Testis (tissue), 5 donors: ENCODE measurements at places on chromosomes 16 and 17.

GRCh38 chr16:55821210-55821609 is 11.7 kb downstream of the CES1 start:
- DNase-seq = no peak

DNA sequence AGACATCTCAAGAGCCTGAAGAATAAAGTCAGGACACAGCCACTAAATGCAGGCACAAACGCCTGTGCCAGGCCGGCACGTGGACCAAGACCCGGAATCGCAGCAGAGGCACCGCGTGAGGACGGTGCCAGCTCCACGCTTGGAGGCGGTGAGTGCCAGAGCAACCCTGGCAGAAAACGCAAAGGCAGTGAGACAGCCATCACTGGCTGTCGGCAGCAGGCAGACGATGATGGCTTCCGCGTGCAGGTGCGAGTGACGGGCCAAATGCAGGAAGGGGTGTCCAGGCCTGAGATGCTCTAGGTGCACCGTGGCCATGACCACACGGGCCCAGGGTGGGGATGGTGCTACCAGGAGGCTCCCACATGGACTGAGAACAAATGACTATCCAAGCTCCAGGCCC is 78.8 kb downstream of the LMF1 start:
- no peak for DNase-seq

GRCh38 chr17:5587438-5588032 is 3.2 kb upstream of the NLRP1 start:
- peak; percentile 65 for DNase-seq

GRCh38 chr17:67487506-67487905 is 110.4 kb downstream of the PITPNC1 start:
- no peak for DNase-seq

DNA sequence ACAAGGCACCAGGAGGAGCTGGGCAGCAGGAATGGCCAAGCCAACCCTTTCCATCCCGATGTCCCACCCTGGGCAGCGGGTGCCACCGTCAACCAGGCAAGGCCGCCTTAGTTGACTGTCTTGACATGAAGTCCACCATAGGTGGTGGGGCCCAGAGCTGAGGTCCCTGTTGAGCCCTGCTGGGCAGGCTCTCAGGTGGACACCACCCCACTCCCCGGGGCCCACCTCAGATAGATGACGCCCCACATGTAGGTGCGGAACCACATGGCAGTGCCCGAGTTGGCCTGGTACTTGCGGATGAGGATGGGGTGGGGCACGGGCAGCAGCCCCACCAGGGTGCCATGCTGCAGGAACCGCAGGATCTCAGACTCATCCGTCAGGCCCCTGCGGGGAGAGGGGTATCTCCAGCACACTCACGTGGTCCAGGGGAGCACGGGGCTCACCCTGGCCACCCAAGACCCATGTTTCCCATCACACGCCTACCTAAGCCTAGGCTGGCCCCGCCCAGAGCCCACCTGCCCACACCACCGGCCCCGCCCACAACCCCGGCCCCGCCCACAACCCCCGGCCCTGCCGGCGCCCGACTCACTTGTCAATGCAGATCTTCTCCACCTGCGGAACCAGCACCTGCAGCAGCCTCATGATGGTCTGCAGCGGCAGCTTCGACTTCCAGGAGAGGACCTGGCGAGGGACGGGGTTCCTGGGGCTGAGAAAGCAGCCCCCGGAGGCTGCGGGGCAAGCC is 16.2 kb downstream of the OTOP3 start:
- DNase-seq = no peak

GRCh38 chr17:68290955-68291835 is at the start of the genes ARSG and SLC16A6:
Gene ARSG (plus strand): TSS chr17:68291495. CDS start chr17:68307494, 15,999 bp downstream.
Gene SLC16A6 (minus strand): TSS chr17:68291127. CDS start chr17:68278320, 12,807 bp downstream.
- DNase-seq = peak; percentile 81

DNA sequence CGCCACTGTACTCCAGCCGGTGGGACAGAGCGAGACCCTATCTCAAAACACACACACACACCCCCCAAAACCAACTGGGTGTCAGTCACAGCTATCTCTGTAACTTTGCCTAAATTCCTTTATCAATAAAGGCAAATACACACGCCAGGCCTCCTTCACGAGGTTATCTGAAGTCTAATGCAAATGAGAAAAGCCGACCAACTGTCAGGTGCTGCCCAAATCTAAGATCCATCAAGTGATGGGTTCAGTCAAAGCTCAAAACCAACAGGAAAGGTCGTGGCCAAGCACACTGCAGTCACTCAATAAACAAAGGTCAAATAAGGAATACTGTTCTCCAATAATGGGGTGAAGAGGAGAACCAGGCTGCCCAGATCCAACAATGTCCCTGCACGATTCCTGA is 1.1 kb downstream of the ANKFY1 start:
- DNase-seq = no peak

DNA sequence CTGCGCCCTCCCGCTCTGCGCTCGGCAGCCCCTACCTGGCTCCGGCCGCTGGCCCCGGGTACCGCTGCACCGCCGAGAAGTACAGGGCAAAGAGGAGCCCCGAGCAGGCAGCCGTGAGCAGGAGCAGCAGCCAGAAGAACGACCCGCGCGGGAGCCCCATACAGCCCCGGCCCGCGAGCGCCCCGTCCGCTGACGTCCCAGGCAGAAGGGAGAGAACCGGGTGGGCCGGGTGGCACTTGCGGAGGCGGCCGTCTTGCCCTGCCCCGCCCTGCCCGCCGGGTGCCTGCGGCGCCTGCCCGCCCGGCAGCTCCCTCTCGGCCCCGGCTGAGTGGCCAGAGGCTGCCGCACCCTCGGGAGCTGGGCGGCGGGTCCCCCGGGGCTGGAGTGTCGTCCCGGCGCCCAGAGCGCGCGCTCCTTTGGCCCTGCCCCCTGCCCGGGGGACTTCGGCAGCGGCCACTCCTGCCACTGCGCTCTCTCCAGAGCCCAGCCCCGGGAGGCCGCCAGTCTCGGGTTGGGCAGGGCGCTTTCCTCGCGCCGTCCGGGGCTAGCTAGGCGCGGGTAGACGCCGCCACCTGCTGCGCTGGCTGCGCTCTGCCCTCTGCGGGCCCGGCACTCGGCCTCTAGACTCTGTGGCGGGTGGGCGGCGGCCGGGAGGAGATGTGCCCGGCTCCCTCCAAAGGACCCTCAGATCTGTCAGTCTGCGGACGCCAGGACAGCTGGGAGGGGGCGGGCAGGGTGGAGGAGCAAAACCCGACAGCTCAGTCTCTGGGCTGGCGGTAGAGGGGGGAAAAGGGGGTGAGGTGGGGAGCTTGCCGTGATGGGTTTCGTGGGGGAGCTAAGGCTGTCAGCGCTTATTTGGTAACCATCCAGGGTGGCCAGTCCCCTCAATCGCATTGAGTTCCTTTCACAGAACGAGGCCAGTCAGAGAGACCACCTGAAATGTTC is at the start of gene ST6GALNAC2:
Gene ST6GALNAC2 (minus strand): TSS at position 212 of the 945 bp plus-strand sequence. CDS start 52 bp downstream, at position 160.
- peak; percentile 69 for DNase-seq

- no peak for DNase-seq
Measured at GRCh38 chr17:66349521-66350254, 47.3 kb downstream of the PRKCA start.

- DNase-seq = no peak
Measured at GRCh38 chr17:8018436-8018835, 16.0 kb downstream of the GUCY2D start.

DNA sequence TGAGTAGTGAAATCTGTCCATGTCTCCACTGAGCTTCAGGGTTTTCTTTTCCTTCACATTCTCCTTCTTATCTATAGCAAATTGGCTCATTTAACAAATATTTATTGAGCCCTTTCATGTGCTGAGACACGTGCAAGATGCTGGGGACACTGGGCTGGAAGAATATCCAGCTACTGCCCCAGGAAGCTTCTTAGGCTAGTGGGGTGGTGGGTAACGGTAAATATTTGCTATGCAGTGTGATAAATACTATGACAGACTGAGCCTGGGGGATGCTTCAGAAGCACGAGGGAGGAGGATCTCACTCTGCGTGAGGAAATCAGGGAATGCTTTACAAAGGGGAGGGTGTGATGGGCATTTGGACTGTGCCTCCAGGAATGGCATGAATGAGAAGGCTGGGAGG is 524.1 kb downstream of the GRIN2A start:
- DNase-seq = no peak

DNA sequence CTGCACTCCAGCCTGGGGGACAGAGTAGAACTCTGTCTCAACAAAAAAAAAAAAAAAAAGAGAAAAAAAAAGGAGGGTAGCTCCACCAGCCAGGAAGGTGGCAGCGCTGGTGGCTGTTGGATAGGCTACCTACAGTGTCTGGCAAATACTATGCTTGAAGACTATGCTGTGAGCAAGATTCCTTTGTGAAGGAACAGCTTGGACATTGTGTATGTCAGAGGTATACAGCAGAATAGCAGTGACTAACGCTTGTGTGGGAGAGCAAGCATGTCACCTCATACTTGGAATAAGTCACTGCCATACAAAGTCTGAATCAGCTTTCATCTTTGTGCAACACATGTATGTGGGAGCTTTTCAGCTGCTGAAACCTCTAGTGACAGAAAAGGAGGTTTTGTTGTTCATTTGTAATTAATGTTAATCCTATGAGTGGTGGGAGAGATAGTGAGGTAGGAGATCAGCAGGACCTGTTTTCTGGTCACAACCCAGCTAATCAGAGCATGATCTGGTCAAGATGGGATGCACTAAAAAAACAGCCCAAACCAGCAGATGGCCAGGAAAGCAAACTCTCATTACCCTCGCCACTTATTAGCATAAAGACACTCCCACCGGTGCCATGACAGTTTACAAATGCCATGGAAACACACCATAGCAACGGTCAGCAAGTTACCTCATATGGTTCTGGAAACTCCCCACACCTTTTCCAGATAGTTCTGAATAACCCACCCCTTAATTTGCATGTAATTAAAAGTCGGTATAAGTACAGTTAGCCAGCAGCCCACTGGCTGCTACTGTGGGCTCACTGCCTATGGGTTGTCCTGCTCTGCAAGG is 6.8 kb upstream of the ITGAD start:
- no peak for DNase-seq

GRCh38 chr16:71630808-71631207 is 4.8 kb downstream of the MARVELD3 start:
- no peak for DNase-seq

DNA sequence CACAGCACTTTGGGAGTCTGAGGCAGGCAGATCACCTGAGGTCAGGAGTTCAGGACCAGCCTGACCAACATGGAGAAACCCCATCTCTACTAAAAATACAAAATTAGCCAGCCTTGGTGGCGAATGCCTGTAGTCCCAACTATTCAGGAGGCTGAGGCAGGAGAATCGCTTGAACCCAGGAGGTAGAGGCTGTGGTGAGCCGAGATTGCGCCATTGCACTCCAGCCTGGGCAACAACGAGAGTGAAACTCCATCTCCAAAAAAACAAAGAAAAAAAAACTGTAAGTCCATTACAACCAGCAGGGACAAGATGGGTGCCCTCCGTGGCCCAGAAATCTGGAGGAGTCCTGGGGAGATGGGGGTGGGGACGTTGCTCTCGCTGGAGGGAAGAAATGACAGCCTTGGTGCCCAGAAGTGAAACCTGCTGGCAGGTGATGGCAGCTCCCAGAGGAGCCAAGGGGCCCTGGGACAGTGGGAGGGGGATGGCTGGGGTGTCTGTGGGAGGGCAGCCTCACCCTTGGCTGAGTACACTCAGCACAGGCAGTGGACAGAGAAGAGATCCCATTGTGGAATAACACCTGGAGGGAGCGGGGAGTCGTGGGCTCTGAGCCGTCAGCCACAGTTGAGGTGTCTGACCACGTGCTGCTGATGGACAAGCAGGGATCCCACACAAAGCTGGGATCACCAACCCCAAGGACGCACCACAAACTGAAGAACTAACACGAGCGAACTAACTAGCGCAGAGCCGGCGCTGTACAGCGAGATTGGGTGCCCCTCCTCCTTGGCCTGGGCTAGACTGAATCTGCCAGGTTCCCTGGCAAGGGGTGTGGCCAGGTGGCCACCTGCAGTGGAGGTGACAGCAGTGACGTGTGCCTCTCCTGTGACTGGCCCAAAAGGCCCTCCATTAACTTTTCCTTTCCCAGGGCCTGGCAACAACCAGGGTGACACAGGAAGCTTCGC is 46.9 kb upstream of the BAHCC1 start:
- DNase-seq = no peak

DNA sequence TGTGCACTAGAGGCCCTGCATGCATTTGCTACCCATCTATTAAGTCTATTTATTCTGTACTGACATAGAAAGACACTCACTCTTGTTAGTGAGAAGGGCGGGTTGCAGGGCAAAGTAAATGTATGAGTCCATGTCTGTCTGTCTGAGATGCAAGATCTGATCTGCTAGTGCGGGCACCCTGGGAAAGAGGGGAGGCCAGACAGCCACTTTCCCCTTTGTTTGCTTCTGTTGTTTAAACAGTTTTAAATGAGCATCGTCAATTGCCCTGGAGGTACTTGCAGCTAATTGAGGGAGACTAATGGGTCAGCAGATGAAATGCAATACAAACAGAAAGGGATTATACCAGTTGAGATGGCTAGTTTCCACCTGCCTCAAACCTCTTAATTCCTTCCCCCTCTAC is 24.9 kb downstream of the SCNN1G start:
- no peak for DNase-seq

GRCh38 chr16:82358161-82358560 is 188.1 kb upstream of the MPHOSPH6 start:
- DNase-seq = no peak

GRCh38 chr16:84302111-84302954 is 7.7 kb downstream of the WFDC1 start:
- no peak for DNase-seq

DNA sequence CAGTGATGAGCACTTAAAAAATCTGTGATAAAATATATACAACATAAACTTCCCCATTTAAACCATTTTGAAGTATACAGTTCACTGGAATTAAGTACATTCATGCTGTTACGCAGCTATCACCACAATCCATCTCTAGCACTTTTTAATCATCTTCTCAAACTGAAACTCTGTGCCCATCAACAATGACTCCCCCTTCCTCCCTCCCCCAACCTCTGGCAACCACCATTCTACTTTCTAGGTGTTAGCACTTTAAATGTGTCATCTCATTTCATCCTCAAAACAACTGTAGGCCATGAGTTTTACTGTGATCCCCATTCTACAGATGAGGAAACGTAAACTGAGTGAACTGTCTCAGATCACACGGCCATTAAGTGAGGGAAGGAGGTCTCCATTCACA is 13.8 kb upstream of the TMEM98 start:
- DNase-seq = no peak

DNA sequence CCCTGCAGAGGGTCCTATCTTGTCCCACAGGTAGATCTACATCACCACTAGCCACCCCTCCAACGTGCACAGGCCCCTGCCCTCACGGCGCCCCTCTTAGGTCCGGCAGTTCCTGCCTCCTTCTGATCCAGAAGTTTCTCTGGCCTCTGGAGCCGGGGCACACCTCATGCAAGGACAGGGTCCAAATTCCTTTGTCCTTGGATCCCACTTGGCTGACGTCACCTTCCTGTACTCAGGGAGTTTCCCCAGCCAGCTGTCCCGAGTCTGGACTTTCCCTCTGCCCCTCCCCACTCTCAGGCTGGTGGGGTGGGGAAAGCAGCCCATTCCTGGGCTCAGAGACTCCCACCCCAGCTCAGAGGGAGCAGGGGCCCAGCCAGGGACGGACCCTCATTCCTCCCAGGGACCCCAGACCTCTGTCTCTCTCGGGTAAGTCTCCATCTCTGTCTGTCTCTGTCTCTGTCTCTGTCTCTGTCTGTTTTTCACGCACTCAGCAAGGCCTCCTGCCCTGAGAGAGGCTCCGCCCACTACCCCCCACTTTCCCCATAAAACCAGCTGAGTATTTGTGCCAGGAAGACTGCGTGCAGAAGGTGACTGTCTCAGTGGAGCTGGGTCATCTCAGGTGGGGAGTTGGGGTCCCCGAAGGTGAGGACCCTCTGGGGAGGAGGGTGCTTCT is at the start of gene IL32:
Gene IL32 (plus strand): TSS at position 572 of the 673 bp plus-strand sequence. CDS start 172 bp downstream, outside the sequence.
- peak; percentile 83 for DNase-seq

GRCh38 chr16:71807905-71808592 is 585 bp downstream of the AP1G1 start:
- peak; percentile 66 for DNase-seq

GRCh38 chr16:71467810-71468209 is 5.8 kb upstream of the ZNF23 start:
- peak; percentile 35 for DNase-seq

- DNase-seq = no peak
Measured at GRCh38 chr17:78267253-78268073, 36.0 kb downstream of the TMEM235 start.
